ENCODE measurements at places on chromosomes 4 and X. TPM values are rescaled to one million over a fixed set of nuclear protein-coding genes. Genes with fewer than 3 reads are reported as not detected.

Gene MAGEA1
- not detected for total RNA-seq

Gene AKAP14
- not detected for total RNA-seq

Gene SUPT20HL2
- total RNA-seq = not detected

Gene LIAS
- total RNA-seq = 9.5 TPM

Gene CPZ
- total RNA-seq = 0.29 TPM

Gene MAGED4
- 8.6 TPM for total RNA-seq

Gene F11
- total RNA-seq = not detected

Gene TLR10
- 0.05 TPM for total RNA-seq

Gene SAGE1
- 0.03 TPM for total RNA-seq

Gene PCYT1B
- total RNA-seq = not detected

Gene MAP3K15
- total RNA-seq = 1.7 TPM

Gene ZNF732
- not detected for total RNA-seq

Gene FREM3
- total RNA-seq = not detected

Gene CNGA1
- total RNA-seq = not detected

Gene MSANTD1
- total RNA-seq = 0.05 TPM

Gene MSX1
- total RNA-seq = 10.1 TPM

Gene CFAP299
- not detected for total RNA-seq

Gene MAGEB4
- not detected for total RNA-seq

Gene PRDM5
- total RNA-seq = 4.9 TPM

Gene PRKG2
- 1.1 TPM for total RNA-seq

Gene TRIM60
- total RNA-seq = not detected

Gene CDX4
- total RNA-seq = not detected

Gene ASMT
- not detected for total RNA-seq

Gene GABRG1
- not detected for total RNA-seq

Gene CFAP47
- total RNA-seq = not detected

Gene AR
- 3.8 TPM for total RNA-seq

Gene TMEM31
- not detected for total RNA-seq

Gene PDLIM3
- 0.24 TPM for total RNA-seq

Gene CLIC2
- 0.08 TPM for total RNA-seq

Gene RRH
- total RNA-seq = not detected

All from A549 treated with RU486 at 1 μM for 4 hours (cell line).